ENCODE measurements at places on chromosomes 11 and 22. TPM values are rescaled to one million over a fixed set of nuclear protein-coding genes. Genes with fewer than 3 reads are reported as not detected.

DNA sequence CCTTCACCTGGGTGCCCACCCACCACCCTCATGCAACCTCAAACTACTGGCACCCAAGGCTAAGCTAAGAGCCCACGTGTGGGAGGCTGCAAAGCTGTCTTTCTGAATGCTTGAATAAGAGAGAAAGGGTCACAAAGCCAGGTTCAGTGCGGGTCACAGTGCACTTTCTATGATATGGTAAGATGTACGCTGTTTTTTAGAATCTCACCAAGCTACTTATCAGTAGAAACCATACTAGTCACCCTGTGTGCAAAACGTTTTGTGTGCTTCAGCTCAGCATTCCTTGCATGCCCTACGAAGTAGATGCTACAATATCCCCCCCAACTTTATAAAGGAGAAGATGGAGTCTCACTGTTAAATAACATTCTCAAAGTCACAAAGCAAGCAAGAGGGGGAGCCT is 14.9 kb downstream of the P2RX3 start:
- no peak for DNase-seq

DNA sequence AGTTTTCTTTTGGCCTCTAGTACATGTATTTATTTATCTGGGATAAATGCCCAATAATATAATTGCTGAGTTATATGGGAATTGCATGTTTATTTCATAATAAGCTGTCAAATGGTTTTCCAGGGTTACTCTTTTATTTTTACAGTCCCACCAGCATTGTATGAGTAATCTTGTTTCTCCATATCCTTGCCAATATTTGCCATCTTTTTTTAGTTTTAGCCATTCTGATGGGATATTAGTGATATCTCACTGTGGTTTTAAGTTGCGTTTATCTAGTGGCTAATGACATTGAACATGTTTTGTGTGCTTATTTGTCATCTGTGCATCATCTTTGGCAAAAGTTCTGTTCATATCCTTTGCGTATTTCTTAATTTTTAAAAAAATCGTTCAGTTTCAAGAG is 372.8 kb upstream of the CCDC179 start:
- DNase-seq: no peak

GRCh38 chr11:122743949-122744348 is 88.4 kb downstream of the UBASH3B start:
- DNase-seq: no peak

- DNase-seq: no peak
These were observed 11.1 kb downstream of the YAP1 start for GRCh38 chr11:102121329-102121728.

DNA sequence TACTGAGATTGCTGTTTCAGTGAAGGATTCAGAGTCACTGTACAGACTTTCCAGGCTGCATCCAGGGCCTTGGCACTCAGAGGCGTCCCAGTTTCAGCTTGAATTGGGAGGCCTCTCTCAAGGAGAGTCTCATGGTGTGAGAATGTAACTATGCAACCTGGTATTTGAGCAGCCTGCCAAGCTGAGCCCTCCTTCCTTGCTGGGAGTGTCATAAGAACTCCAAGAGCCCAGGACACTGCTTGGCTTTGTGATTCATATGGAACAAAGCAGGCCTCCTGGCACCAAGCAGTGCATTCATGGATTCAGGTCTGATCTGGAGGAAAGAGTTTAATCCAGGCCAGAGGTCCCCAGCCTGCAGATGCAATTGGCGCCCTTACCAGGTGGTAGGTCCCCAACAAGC is 171.7 kb downstream of the DBX1 start:
- peak; percentile 83 for DNase-seq

- DNase-seq: no peak
These were observed 107.4 kb downstream of the SGSM3 start for GRCh38 chr22:40477683-40478337.

DNA sequence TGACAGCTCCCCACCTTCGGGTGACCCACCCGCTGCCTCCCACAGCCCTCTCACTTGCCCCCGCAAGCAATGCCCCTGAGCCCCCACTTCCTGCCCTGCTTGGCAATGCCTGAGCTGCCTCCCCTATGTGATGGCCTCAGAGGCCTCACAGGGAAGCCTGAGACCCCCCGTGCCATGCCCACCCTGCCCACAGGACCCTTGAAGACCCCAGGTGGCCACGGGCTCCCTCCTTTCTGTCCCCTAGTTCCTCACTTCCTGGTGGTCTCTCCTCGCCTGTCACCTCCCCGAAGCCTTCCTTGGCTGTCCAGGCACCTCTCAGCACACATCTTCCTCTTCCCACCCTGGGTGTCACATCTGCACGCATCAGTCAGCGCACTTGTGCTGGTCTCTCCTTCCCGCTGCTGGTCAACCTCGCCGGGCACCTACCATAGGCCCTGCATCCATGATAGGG is 90.5 kb downstream of the BRD1 start:
- no peak for DNase-seq

- DNase-seq: no peak
These were observed 254.2 kb downstream of the TBC1D22A start for GRCh38 chr22:47016631-47017030.

DNA sequence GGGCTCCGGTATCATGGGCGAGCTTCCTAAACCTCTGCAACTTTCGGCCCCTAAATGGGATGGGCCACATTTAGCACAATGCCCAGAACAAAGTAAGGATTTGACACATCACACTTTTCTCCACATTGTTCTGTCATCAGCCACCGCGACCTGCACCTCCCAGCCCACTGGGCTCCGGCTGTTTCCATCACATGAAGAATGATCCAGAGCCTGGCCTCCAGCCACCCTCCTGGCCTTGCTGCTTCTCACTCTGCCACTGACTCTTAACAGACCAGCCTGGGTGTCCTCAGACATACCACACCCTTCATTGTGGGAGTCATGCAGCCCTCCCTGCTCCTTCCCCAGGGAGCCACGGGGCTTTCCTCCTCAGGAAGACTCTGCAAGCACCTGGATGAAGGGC is 113.7 kb downstream of the IGLL1 start:
- DNase-seq: no peak

DNA sequence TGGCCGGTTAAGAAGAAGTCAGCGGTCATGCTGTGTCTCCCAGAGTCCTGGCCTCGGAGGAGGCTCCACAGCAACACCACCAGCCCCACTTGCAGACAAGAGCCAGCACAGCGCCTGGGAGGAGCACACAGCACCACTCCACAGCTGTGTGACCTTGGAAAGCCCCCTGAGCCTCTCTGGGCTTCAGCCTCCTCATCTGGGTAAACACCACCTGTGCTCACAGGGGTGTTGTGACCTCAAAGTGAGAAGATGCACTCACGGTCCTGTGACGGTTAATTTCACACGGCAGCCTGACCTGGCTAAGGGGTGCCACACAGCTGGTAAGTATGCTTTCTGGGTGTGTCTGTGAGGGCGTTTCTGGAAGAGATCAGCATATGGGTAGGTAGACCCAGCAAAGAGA is 54.7 kb downstream of the PHF21B start:
- DNase-seq: no peak

DNA sequence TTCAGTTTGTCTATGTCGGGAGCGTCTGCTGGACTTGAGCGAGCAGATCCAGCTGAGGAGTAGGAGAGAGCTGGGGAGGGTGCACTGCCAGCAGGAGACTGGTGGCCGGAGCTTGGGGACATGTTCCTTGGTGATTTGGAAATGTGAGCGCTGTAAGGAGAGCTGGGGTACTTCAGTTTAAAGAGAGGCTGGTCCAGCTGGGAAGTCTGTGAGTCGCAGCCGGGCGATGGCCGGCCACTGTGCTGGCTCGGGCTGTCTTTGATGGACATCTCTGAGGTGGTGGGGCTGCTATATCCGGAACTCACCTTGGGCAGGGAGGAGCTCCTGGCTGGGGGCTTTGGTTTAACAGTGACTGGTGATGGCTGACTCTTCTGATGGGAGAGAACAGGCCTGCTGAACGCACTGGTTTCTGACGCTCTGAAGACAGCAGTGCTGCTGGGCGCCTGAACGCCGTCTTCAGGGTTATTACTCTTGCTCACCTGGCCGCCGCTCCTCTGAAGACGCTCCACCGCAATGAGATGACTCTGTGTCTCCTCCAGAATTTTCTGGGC is 63.6 kb upstream of the PITPNB start:
- DNase-seq: no peak

- DNase-seq: no peak
These were observed 36.7 kb upstream of the TFIP11 start for GRCh38 chr22:26548984-26549383.

DNA sequence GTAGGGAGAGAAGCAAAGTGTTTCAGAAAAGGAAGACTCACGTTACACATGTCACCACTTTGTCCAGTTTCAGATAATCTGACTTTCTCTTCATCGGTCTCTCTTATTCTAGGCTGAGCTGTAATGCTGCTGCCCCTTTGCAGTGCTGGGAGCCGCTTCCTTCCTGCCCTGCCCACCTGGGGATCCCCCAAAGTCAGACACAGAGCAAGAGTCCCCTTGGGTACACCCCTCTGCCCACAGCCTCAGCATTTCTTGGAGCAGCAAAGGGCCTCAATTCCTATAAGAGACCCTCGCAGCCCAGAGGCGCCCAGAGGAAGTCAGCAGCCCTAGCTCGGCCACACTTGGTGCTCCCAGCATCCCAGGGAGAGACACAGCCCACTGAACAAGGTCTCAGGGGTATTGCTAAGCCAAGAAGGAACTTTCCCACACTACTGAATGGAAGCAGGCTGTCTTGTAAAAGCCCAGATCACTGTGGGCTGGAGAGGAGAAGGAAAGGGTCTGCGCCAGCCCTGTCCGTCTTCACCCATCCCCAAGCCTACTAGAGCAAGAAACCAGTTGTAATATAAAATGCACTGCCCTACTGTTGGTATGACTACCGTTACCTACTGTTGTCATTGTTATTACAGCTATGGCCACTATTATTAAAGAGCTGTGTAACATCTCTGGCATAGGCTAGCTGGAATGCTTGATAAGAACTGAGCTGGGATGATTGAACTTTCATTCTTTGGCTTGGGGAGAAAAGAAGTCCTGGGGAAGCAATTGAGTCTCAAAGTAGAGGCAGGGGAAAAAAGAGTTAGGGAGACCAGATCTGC is 31.2 kb upstream of the SMIM35 start:
- no peak for DNase-seq

DNA sequence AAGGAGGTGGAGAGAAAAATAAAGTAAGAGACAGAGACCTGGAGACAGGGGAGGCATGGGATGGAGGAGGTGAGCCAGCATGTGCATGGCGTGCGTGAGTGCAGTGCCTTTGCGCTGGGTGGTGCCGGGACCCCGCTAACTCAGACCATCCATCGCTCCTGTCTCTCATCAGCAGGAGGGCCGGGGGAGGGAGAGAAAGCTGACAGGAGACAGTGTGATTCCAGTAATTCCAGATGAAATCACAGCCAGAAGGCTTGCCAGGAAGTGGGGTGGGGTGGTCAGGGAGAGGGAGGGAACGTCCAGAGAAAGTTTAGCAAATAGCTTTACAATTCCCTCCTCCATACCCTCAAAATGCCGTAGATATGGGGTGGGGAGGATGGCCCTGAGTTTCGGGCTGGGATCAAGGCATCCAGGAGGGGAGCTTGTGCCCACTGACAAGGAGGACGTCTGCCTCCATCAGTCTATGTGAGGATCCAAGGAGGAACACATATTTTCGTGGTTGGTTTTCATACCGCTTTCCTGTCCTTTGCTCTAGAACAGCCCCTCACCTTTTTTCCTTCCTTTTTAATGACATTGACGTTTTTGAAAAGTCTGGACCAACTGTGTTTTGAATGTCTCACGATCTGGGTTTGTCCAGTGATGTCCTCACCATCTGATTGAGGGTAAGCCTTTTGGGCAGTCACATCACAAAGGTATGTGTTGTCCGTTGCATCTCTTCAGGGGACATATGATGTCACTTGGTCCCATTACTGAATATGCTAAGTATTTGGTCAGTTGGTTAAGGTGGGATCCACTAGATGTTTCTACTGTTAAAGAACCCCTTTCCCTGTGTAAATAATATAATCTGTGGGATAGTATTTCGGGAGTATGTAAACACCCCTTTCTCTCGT is 567.3 kb downstream of the MIAT start:
- DNase-seq: peak; percentile 71

DNA sequence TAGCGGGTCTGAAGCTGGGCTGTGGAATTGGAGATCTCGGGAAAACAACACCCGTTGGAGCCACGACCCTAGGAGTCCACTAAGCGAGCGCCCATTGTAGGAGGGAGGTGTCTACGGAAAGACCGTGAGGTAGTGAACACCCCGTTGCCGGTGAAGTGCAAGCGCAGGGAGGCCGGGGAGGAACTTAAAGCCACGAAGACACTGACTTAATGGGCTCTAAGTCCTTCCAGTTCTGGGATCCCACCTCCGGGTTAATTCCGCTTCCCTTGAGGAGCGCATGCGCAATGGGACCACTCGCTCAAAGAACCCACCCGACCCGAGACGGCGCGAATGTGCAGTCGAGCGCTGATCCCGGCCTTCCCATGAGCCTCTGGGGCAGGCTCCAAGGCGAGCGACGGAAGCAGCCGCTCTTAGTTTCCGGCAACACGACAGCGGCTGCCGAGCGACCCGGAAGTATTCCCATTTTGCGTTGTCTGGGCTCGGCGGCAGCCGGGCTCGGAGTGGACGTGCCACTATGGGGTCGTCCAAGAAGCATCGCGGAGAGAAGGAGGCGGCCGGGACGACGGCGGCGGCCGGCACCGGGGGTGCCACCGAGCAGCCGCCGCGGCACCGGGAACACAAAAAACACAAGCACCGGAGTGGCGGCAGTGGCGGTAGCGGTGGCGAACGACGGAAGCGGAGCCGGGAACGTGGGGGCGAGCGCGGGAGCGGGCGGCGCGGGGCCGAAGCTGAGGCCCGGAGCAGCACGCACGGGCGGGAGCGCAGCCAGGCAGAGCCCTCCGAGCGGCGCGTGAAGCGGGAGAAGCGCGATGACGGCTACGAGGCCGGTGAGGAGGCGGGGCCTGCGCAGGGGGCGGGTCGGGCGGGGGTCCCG is at the start of gene SART1:
TSS of gene SART1 (plus strand) at position 468 of the 874 bp plus-strand sequence. CDS start at position 515, 47 bp downstream.
- DNase-seq: peak; percentile 98

The ANKRD49 gene
- 24.2 TPM for total RNA-seq

The UCP3 gene
- total RNA-seq: not detected

The MYO18B gene
- not detected for total RNA-seq

The CD6 gene
- not detected for total RNA-seq

The ART1 gene
- total RNA-seq: not detected

The SCGB1C1 gene
- total RNA-seq: not detected

The OR8D1 gene
- total RNA-seq: not detected

The ADAMTS8 gene
- total RNA-seq: 2.6 TPM

The ARRB1 gene
- 17.2 TPM for total RNA-seq

The CHRDL2 gene
- not detected for total RNA-seq

The SYCE3 gene
- not detected for total RNA-seq

The DUSP8 gene
- 1.1 TPM for total RNA-seq

Data from MG63 (cell line).